Amygdala (tissue), 56 donors: ENCODE measurements at places on chromosomes 16 and 17.

DNA sequence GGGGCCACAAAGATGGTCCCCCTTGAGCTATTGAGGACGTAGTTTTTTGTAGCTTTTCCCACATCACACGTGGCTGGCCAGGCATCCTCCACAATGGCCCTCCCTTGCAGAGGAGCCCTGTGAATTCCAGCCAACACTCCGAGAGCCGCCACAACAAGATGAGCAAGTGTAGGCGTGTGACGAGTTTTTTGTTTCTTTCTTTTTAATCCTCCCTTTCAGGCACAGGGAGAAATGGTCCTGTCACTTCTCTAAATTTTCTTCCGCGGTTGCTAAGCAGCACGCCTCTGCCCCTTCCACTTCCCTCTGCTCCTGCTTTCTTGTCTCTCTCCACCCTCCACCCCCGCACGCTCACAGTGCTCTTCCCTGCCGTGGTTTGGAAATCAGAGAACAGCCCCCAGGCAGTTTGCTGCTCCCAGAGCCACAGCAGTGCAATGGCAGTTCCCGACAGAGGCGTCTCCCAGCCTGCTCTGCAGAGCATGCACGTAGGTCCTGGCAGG, 68.0 kb upstream of the MRTFB start:
- DNase-seq, result peak; percentile 69

- no peak for DNase-seq
These were observed 26.3 kb downstream of the VPS53 start for GRCh38 chr17:688100-688989.

GRCh38 chr17:13576661-13577526, 24.8 kb downstream of the HS3ST3A1 start:
- no peak for DNase-seq

DNA sequence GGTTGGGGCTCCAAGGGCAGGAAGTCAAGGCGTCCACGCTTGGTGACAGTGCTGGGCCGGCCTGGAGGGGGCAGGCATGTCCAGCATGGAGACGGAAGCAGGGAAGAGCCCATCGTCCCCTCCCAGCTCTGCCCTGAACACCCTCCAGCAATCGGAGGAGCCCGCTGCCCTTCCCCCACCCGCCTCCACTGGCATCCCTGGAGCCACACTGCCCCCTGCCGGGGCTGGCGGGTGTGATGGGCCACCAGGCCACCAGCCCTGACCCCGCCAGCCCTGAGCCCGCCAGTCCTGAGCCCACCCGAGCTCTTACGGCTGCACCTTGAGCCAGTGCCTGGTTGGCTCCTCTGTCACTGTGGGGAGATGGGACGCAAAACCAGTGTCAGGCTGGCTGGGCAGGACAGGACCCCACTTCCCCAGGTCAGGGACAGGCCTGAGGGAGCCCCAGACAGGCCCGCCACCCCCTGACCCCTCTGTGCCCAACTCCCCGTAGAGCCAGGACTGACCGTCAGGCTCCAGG, 4.1 kb upstream of the CDH15 start:
- DNase-seq, result peak; percentile 57

DNA sequence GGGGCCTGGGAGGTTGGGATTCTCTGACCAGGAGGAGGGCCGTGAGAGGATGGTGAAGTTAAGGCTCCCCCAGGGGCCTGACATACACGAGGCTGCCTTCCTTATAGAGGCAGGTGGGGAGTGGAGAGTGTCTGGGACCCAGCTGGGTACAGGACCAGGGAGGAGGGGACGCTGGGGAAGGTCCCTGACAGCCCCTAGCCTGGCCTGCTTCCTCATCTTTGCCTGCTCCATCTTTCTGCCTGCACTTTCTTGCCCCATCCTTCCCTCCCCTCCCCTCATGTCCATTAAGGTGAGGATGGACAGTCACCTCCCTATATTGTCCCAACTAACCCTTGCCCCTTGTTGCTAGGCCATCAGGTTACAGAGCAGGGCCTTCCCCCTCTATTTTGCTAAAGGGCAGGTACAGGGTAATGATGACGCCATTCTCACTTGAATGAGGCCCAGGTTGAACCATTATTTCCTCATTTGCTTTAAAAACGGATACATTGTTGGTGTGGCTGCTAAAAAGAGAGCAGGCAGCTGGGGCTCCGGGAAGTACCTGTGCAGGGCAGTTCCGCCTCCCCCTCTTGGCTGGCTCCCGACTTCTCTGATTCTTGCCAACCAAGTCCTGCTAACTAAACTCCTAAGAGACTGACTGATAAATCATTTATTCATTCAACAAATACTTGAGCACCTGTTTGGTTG, 1.3 kb downstream of the C17orf99 start:
- no peak for DNase-seq
